ENCODE measurements at places on chromosomes 11 and 22. TPM values are rescaled to one million over a fixed set of nuclear protein-coding genes. Genes with fewer than 3 reads are reported as not detected.

The OR2AG1 gene
- not detected for total RNA-seq

DNA sequence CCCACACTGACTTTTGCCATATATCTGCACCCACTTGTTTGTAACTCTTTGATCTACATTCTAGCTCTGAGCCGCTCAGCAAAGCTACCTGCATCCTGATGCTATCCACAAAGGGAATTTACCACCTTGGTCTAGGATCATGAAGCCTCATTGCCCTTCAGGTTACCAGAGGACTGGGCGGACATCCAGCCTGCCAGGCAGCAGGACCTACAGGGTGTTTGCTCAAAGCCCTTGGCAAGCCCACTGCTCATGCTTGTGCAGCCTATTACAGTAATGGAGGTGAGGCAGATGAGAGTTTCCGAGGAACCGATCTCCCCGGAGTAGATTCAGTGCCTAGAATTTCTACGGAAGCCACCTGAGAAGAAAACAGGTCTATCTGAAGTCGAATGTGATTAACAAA lies 417.2 kb downstream of the OPCML start:
- DNase-seq = no peak

GRCh38 chr11:7307836-7308235 lies 56.1 kb downstream of the SYT9 start:
- no peak for DNase-seq

The SLC25A18 gene
- 0.28 TPM for total RNA-seq

DNA sequence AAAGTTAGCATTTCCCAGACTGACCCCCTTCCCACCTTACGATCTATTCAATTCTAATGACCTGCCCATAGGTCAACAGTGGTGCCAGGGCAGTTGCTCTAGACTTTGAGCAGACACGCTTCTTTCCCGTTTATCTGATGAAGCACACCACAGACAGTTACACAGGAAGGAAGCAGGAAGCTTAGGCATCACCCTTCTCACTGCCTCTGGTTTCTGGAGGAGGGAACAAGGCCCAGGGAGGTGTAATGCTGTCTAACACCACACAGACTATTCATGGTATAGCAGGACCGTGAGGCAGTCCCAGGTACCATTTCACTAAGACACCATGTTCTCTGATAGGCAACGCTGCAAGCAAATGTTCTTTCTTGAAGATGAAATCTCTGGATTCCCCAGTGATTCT lies 279.4 kb downstream of the NTM start:
- no peak for DNase-seq

The OSBP2 gene
- 5.2 TPM for total RNA-seq

The MS4A10 gene
- total RNA-seq = not detected

DNA sequence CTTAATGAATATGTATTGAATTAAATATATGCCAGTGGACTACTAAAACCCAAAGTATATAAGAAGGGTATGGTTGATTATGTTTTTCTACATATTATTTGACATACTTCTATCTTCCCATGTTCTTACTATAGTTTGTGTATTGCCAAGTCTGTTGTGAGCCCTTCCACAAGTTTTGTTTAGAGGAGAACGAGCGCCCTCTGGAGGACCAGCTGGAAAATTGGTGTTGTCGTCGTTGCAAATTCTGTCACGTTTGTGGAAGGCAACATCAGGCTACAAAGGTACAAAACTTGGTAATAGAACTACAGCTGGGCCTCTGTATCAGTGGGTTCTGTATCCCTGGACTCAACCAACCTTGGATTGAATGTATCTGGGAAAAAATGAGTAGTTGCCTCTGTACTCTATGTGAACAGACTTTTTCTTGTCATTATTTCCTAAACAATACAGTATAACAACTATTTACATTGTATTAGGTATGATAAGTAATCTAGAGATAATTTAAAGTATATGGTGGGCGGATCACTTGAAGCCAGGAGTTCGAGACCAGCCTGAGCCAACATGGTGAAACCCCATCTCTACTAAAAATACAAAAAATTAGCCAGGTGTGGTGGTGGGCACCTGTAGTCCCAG lies 38.7 kb upstream of the TTC36 start:
- peak; percentile 64 for DNase-seq

- DNase-seq = no peak
Observed at GRCh38 chr11:86941871-86942599, 13.2 kb downstream of the FZD4 start.
